ENCODE measurements at places on chromosomes 7 and 10.

DNA sequence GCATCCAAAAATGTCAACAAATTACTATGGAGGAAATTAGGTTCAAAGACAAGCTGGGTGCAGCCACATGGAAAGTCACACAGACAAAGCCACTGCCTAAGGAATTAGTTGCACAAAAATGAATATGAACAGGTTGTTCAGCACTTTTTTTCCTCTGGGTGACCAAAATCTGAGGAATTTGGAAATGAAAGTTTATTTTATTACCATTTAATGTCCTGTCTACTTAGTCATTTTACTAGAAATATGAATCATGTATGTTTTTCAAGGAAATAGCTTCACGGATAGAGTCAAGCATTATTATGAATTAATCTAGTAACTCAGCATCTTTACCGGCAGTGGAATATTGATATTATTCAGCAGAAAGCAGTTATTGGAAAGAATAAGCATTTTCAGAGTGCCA, 106.3 kb downstream of the ANK3 start:
- no peak for DNase-seq

DNA sequence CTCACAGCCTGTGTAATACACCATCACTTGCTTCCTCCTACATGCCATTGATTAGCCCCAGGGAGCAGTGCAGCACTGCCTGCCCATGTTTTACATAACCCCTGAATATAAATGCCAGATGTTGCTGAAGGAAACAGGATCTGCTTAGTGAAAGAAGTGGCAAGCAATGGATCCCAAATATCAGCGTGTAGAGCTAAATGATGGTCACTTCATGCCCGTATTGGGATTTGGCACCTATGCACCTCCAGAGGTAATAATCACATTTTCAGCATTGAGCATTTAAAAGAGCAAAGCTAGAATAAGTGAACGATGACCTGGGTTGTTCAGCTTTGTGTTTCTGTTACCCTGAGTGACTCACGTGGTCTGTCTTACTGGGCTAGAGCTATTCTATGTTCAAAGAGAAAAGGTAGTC, at the start of gene AKR1C4:
TSS of gene AKR1C4 (plus strand) at position 136 of the 412 bp plus-strand sequence. CDS start at position 167, 31 bp downstream.
- DNase-seq, result no peak

DNA sequence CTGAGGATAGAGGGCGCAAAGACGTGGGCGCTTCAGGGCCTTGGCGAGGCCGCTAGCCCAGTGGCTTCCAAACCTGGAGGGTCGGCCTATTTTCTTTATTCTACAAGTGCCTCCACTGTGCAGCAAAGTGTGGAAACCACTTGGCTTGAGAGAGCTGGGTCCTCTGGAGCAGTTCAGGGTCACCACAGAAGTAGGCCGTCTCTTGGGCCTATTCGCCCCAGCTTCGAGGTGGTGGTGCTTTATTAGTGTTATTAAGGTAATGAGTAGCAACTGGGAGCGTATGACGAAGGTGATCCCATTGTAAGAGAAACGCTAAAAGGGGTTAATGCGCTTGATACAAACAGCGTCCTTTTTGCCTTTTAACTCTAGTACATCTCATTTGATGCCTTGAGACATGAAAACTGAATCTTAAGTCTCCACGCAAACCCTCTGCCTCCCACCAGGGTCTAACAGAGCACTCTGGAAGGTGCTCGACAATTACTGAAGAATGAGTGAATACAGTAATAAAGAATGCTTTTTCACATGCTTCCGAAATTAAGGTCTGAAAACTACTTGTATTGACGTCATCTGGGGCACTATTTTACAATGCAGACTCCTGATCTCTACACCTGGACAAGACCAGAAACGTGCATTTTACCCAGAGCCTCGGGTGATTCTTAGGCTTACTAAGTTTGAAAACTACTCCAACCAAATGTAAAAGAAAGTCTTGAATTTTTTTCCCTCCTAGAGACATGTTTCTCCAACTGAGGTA, 647 bp upstream of the GSAP start:
- no peak for DNase-seq

GRCh38 chr7:124276005-124276622, 243.2 kb upstream of the TMEM229A start:
- peak; percentile 40 for DNase-seq

DNA sequence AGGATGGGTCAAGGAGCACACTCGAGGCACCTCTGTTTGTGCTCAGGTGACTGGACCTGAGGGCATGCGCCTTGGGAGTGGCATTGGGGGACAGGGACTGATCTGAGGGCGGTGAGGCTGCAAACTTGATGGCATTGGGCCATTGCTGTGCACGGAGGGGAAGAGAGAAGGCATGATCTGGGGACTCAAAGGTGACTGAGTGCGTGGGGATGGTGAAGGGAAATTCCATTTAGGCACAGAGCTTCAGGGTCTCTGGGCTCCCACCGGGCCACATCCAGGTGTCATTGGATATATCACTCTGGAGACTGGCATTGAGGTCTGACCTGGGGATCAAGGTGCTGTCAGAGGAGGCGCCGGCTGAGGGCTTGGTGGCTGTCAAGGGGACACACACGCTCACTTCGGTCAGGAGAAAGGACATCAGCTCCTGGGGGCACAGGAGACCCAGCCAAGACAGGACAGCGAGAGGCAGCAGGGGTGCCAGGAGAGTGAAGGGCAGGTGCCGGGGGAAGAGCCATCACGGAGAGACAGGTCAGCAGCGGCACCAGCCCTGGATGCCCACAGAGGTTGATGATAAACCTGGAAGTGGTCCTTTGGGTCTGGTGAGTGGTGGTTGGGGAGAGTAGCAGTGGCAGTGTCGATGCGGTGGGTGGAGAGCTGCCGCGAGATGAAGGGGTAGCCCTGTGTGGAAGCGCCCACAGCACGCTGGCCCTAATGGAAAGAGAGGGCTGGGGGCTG, 5.5 kb downstream of the ADCK2 start:
- no peak for DNase-seq

GRCh38 chr10:71727105-71727737, 7.6 kb upstream of the C10orf105 start:
- no peak for DNase-seq

- peak; percentile 77 for DNase-seq
Measured at GRCh38 chr7:4931943-4932342, 27.0 kb downstream of the MMD2 start.

GRCh38 chr7:27199849-27200760, at the start of gene HOXA13:
TSS of gene HOXA13 (minus strand) at chr7:27200091. CDS start at chr7:27200077, 14 bp downstream.
- DNase-seq, result no peak

- no peak for DNase-seq
Measured at GRCh38 chr10:12156367-12157123, 27.1 kb downstream of the SEC61A2 start.

DNA sequence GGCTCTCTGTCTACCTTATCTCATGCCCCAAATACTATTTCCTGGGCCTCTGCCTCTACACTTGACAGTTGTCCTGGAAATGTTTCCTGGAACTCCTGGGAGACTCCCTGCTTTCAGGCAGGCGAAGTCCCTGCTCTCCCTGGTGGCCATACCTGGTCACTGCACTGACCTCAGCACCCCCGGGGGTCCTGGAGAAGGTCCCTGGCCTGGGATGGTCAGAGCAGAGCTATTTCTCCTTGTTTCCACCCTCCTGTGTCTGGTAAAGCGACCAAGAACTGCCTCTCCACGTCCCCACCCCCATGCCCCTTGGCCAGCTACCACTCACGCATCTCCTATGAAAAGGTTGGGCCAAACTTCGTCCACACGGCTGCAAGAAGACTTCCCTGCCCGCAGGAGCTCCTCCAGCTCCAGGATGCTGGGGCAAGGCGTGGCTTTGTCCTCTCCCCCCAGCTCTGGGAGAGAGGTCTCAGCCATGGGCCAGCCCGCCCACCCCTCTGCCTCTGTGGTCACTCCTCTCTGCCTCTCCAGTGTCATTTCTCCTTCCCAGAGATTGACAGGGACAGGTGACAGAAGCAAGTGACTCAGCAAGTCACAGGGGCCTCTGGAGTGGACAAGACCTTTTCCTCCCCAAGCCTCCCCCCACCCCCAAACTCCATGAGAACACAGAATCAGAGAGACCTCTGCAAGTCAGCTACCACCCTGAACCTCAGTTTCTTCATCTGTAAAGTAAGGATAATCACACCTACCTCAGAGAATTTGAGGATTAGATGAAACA, 2.6 kb upstream of the SAMD8 start:
- DNase-seq, result peak; percentile 42

DNA sequence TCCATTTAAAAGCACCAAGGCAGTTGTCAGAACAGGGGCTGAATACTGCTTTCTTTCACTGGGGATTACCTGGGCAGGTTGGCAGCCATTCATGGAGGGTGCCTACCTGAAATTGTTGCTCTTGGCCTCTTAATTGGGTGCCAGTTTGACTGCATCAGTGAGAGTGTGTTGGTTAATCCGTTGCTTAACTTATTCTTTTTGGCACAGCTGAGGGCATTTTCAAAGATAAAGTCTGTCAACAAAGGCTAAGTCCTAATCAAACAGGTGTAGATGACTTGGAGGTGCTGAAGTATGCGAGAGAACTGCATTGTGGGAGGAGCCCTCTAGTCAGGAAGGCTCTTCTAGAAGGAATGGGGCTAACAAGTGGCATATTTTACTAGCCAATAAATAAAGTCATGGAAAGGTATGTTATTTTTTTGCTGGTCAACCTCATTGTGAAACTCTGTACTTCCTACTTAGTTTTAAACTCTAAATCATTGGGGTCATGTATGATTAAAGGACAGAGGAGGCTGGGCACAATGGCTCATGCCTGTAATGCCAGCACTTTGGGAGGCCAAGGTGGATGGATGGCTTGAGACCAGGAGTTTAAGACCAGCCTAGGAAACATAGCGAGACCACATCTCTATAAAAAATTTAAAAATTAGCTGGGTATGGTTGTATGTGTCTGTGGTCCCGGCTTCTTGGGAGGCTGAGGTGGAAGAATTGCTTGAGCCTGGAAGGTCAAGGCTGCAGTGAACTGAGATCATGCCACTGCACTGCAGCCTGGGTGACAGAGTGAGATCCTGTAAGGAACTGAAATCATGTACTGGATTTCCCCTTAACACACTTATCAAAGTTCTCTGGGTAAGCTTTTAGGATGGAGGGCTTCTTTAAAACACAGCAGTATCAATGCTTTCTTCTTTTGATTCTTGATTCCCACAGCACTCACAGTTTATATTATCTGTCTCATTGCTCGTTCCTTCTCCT, 134.1 kb downstream of the LRMDA start:
- DNase-seq, result no peak

- no peak for DNase-seq
Measured at GRCh38 chr7:134333943-134334342, 17.2 kb upstream of the SLC35B4 start.

DNA sequence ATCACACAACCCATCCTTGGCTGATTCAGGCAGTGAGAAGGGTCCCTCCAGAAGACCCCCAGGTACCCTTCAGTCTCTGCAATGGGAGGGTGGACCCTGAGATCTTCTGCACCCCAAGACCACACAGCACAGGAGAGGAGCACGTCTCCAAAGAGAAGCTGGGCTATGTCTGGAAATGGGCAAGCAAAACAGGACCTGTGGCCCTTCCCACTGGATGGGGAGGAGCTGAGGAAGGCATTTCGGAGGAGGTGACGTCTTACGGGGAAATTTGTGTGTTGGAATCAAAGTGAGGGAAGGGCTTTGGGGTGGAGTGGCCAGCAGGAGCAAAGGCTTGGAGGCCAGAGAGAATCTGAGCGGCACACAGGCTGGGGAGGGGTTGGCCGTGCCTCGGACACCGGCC, 16.5 kb downstream of the GRIFIN start:
- DNase-seq, result no peak

DNA sequence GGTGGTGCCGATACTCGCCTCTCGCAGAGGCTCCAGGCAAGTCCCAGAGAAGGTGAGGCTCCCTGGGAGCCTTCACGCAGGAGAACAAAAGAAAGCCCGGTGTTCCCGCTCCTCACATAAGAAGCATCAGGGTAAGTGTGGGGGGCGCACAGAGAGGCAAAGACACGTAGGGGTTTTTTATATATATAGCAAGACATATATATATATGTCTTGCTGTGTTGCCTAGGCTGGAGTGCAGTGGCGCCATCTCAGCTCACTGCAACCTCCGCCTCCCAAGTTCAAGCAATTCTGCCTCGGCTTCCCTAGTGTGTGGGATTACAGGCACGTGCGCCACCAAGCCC, 61.3 kb downstream of the PDIA4 start:
- no peak for DNase-seq

DNA sequence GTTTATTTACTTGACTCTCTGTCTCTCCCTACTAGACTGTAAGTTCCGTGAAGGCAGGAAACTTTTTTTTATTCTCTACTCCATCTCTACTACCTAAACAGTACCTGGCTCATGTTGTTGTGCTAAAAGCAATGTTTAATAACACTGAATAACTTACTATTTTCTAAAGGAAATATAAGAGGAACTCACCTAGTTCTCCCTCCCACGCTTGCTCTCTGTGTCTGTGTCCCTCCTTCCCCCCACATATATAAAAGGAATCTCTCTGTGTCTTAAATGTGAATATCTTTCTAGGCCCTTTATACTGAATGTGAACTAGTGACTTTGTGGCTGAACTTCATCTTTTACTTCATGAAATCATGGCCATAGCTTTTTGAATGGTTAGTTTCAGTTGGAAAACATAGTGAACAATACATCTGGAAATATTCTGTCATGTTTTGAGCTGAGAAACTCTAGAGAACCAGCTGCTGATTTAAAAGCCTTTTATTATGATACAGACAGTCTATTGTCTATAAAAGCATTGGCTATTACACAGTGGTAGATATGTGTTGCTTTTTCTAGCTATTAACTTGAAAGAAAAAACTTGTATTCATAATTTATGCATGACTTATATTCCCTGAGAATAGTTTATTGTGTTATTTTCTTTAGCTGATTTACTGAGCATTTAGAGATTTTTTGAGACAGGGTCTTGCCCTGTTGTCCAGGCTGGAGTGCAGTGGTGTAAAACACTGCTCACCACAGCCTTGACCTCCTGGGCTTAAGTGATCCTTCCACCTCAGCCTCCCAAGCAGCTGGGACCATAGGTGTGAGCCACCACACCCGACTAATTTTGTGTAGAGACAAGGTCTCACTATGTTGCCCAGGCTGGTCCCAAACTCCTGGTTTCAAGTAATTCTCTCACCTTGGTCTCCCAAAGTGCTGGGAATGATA, 42.5 kb downstream of the VCL start:
- peak; percentile 6 for DNase-seq

DNA sequence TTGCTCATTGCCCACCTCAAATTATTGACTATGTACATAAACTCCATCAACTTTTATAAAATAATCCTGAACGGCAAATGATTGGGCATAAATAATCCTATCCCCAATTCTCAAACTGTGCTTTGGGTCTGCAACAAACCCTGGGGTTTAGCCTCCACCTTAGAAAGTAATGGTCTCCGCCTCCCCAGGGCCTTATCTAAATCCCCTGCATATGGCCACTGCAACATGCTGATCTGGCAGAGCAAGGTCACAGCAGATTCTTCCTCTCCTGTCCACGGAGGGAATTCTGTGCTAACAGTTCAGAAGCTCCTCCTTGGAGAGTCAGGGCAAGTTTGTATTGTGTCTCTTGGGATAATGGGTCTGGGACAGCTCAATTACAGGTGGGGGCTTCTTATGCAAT, 18.4 kb downstream of the FXYD4 start:
- DNase-seq, result no peak

GRCh38 chr10:93437086-93437945, 44.8 kb downstream of the MYOF start:
- DNase-seq, result peak; percentile 87

DNA sequence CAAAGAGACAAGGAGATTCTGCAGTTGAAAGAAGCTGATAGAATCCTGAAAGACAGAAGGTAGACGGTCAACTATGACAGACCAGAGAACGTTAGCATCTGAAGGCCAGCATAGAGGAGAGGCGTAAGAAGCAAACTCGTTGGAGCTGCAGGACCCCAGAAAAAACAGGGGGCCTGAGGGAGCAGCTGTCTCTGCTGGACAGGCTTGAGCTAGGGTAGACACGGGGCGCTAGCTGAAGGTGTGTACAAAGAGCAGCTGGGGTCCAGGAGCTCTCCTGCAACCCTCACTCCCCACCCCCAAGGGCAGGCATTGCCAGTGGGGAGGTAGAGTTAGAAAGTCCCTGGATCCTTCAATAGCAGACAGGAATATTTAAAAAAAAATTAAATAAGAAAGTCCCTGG, 14.6 kb upstream of the GDI2 start:
- DNase-seq, result no peak

Measured in COLO829 (cell line).